ENCODE measurements at places on chromosomes 1 and 21.

GRCh38 chr1:13842497-13842896 is 142.5 kb downstream of the PRDM2 start:
- DNase-seq, result no peak

GRCh38 chr1:201773764-201774163 is 55.2 kb upstream of the IPO9 start:
- DNase-seq, result no peak

DNA sequence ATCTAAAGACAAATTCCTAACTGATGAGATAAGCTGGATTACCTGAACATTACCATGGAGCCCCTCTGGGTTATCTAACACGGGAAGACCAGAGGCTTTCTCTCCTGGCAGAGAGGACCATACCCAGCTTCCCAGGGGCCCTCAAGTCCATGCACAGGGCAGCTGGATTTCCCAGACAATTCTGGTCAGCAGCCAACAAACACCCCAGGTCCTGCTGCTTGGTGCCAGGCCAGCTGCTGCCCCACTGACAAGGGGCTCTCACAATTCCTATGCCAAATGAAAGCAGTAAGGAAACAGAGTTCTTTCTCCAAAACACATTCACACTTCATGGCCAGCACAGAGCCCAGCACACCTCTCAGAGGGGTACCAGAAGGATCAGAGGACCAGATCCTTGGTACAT is 114.2 kb downstream of the HLCS start:
- no peak for DNase-seq

- no peak for DNase-seq
Measured at GRCh38 chr1:222224156-222224555, 323.7 kb downstream of the HHIPL2 start.

DNA sequence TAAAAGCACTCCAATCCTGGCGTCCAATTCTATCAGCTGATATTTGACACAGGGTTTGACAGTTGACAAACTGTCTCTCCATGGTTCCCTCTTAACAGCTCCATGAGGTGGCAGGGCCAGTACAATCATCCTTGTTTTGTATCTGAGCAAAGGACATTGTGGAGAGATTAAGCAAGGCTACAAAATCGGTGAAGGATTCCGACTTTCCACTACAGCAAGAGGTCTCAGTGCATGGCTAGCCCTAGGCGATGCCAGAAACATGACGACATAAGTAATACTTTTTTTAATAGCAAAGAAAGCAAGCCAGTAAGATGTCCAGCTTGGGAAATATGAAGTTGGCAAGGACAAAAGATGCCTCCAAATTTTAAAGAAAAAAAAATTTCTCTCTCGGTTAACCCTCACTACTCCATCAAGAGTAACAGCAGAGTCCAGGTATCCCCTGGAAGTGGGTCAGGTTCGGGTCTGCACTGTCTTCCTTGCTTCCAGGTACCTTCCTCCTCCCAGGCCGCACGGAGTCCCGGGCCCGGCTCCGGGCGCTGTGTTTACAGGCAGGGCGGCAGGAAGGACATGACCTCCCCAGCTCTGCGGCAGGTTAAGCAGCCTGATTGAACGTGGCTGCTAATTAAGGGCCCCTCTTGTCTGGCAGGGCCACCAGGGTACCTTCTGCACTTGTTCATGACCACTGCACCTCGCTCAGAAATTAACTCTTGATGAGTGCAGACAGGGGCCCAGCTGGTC is 106.1 kb downstream of the SIM2 start:
- DNase-seq, result no peak

- no peak for DNase-seq
Measured at GRCh38 chr1:50704126-50704525, 255.9 kb downstream of the FAF1 start.
